Pancreas (tissue), 10 donors: ENCODE measurements at places on chromosomes 7 and 10. TPM values are rescaled to one million over a fixed set of nuclear protein-coding genes. Genes with fewer than 3 reads are reported as not detected.

GNG11 gene
- 1.6 TPM for total RNA-seq

MET gene
- total RNA-seq: 15.7 TPM

ANK3 gene
- total RNA-seq: 18.6 TPM

POM121C gene
- 14.6 TPM for total RNA-seq

RNF133 gene
- 0.57 TPM for total RNA-seq

DNA sequence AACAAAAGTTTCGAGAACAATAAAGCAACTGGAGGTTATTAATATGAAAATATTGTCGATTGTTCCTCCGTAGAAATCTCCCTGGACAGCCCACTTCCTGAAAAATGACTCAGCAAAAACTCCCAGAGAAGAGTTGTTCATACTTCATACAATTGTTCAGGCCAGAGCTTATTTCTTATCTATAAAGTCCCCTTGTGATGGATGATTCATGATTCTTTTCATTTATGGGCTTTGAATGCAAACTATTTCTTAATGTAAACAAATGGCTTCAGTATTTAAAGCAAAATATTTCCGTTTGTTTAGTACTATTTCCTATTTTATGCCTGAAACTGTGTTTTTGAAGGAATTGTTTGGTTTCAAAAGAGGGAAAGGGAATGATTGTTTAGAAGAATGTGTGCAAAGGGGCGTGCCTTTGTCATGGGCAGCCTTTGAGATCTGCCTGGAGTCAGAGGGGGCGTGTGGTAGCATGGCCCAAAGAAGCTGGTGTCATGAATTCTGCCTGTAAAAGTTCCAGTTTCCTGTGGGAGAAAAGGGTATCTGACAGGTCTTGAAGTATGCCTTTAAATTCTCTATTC is 26.2 kb upstream of the EXOC6 start:
- H3K27me3 ChIP-seq: no peaks in the 10 kb centered on the region
- DNase-seq: no peak
- no peak overlapping the region for H3K27ac ChIP-seq
- H3K36me3 ChIP-seq: no peaks in the 10 kb centered on the region
- H3K4me1 ChIP-seq: peaks cover 8% of the 10 kb centered on the region

GRCh38 chr10:1208366-1209311 is 152.5 kb downstream of the WDR37 start:
- no peak overlapping the region for H3K4me3 ChIP-seq
- no peaks in the 10 kb centered on the region for H3K27me3 ChIP-seq
- no peaks in the 10 kb centered on the region for H3K4me1 ChIP-seq
- H3K36me3 ChIP-seq: no peaks in the 10 kb centered on the region

GRCh38 chr7:84735011-84735410 is 451.8 kb downstream of the SEMA3D start:
- no peak for DNase-seq
- no peak overlapping the region for H3K4me3 ChIP-seq
- no peak overlapping the region for H3K27ac ChIP-seq
- no peaks in the 10 kb centered on the region for H3K27me3 ChIP-seq

GRCh38 chr10:6091630-6092029 is 2.8 kb downstream of the RBM17 start:
- DNase-seq: no peak
- H3K27me3 ChIP-seq: no peaks in the 10 kb centered on the region
- no peaks in the 10 kb centered on the region for H3K4me1 ChIP-seq
- no peak overlapping the region for H3K27ac ChIP-seq
- no peak overlapping the region for H3K4me3 ChIP-seq
- no peaks in the 10 kb centered on the region for H3K36me3 ChIP-seq

DNA sequence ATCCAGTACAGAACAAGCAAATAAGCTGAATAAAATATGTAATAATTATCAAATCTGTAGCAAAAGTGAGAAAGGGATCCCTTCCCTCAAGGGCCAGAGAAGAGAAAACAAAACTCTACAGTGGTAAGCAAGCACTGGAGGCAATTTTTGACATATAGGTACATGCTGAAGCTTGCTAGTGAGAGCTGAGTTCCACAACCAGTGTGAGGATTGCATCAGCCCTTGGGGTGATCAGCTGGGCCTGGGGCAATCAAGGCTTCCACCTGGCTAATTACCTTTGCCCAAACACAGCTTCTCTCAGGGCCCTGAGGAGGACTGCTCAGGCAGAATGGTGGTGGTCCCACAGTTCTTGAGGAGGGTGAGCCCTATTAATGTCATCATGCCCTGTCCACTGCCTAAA is 134.4 kb upstream of the DLX6 start:
- DNase-seq: no peak
- no peaks in the 10 kb centered on the region for H3K4me1 ChIP-seq
- no peaks in the 10 kb centered on the region for H3K36me3 ChIP-seq
- H3K27ac ChIP-seq: no peak overlapping the region

DNA sequence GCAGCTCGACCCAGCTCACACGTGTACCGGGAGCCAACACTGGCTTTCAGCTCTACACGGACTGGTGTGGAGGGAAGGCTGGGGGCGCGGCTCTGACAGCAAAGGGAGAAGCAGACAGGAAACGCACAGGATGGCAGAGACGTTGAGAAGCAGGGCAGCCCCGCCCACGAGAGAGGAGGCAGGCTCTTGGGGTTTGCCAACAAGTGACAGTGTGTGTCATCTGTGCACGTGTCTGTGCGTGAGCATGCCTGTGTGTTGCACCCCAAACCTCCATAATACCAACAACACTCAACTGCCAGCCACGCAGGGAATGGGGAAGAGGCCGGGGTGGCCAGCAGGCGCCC is 64.4 kb upstream of the PDGFA start:
- no peak overlapping the region for H3K27ac ChIP-seq
- H3K36me3 ChIP-seq: no peaks in the 10 kb centered on the region
- H3K27me3 ChIP-seq: no peaks in the 10 kb centered on the region
- no peak overlapping the region for H3K4me3 ChIP-seq

DNA sequence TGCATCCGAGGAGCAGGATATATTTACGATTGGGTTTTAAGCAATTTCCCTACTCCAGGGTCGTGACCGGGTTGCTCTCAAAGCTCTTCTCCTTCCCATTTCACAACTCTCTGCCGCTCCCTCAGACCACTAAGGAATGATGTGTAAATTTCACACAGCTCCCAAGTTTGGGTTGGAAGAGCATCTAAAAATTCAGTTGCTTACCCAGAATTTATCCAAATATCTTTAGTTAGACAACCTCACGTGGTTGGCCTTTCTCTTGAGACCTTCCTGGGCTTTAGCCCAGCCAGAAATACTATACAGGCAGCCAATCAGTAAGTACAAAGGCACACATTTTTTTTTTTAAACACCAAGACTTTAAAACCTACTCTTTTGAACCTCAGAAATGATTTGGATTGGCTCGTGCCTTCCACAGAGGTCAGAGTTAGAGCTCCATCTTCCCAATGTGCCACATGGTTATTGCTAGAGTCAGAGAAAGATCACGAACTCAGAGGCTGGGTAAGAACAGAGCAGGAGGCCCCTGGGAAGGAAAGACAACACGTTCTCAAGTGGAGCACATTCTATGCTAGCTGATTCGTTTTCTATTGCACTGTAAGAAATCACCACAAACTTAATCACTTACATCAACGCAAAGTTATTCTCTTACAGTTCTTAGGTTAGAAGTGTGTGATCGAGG is 335.4 kb upstream of the MGMT start:
- H3K36me3 ChIP-seq: no peaks in the 10 kb centered on the region
- no peak overlapping the region for H3K27ac ChIP-seq
- H3K27me3 ChIP-seq: peaks cover 14% of the 10 kb centered on the region

DNA sequence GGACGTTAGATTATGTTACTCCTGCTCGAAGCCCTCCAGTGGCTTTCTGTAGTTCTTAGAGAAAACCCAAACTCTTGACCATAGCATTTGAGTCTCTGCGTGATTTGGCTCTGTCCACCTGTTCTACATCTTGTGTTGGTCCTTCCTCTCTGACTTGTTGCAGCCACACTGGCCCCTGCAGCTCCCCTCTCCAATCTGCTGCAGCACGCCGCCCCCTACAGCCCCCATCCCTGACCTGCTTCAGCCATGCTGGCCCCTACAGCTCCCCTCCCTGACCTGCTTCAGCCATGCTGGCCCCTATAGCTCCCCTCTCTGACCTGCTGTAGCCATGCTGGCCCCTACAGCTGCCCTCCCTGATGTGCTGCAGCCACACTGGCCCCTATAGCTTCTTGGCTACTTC is 29.2 kb downstream of the TRRAP start:
- no peak overlapping the region for H3K27ac ChIP-seq
- H3K36me3 ChIP-seq: no peaks in the 10 kb centered on the region
- no peaks in the 10 kb centered on the region for H3K4me1 ChIP-seq
- H3K4me3 ChIP-seq: no peak overlapping the region
- no peaks in the 10 kb centered on the region for H3K27me3 ChIP-seq

GRCh38 chr10:131480861-131481260 is 169.3 kb upstream of the TCERG1L start:
- H3K27me3 ChIP-seq: no peaks in the 10 kb centered on the region
- no peak overlapping the region for H3K4me3 ChIP-seq
- H3K4me1 ChIP-seq: peaks cover 6% of the 10 kb centered on the region
- H3K36me3 ChIP-seq: no peaks in the 10 kb centered on the region
- DNase-seq: no peak

GRCh38 chr10:69241575-69241974 is 21.4 kb downstream of the HKDC1 start:
- no peak overlapping the region for H3K4me3 ChIP-seq
- no peaks in the 10 kb centered on the region for H3K27me3 ChIP-seq
- DNase-seq: no peak
- no peak overlapping the region for H3K27ac ChIP-seq
- no peaks in the 10 kb centered on the region for H3K4me1 ChIP-seq

DNA sequence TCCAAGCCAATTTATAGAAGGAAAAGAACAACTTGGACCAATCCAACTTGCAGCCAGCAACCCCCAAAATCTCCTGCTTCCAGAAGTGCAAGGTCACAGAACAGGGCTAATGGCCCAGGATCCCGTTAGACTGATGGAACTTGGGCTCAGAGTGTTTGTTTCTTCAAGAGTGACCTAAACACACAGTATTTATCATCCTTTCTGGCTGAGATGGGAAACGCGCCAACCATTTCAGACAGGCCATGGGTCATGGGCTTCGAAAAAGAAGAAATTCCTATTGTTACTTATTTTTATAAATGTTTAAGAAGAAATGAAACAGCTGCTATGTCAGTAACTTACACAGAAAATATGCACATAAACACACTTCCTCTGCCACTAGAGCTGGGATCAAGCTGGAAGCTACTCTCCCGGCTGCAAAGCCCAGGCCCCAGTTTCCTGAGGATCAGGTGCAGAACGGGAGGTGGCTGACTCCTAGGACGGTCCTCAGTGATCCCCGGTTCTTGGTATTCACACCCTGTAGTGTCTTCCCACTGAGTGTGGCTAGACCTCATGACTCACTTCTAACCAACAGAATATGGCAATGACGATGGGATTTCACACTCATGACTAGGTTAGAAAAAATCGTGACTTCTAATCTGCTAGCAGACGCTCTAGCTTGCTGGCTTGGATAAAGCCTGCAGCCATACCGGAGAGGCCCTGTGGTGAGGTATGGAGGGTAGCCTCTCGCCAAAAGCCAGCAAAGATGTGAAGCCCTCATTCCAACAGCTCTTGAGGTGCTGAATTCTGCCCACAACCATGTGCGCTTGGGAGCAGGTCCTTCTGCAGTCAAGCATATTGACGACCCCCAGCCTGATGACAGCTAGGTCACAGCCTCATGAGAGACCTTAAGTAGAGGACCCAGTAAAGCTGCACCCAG is 60.2 kb downstream of the CHST15 start:
- no peaks in the 10 kb centered on the region for H3K27me3 ChIP-seq
- H3K4me3 ChIP-seq: no peak overlapping the region
- DNase-seq: no peak
- no peaks in the 10 kb centered on the region for H3K36me3 ChIP-seq

DNA sequence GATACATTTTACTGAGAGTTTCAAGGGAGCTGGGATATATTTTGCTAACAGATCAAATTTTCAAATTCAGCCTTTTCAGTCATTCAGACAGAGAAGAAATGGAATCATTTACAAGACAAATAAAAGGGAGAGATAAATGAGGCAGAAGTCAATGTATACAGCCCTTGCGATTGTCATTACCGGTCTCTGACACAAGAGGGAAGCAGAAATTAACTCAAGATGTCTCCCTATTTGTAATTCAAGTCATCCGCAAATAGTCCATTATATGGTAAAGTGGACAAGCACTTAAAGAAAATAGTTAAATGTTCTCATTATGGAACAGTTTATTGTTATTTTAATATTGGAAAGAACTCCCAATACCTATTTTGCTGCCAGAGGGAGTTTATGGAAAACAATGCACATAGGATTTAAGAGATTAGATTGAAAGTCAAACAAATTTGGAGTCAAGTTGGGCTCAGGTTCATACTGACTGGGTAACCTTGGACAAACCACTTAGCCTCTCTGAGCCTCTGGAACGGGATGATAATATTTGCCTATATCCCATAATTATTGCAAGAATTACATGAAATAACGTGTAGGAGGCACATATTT is 89.3 kb upstream of the PRKCQ start:
- H3K4me3 ChIP-seq: no peak overlapping the region

GRCh38 chr10:80163741-80164341 is 31.3 kb downstream of the PLAC9 start:
- no peaks in the 10 kb centered on the region for H3K27me3 ChIP-seq
- no peaks in the 10 kb centered on the region for H3K4me1 ChIP-seq
- no peak overlapping the region for H3K4me3 ChIP-seq
- H3K36me3 ChIP-seq: peaks cover 9% of the 10 kb centered on the region

GRCh38 chr7:159122276-159122675 is 22.4 kb downstream of the VIPR2 start:
- no peak overlapping the region for H3K27ac ChIP-seq
- H3K36me3 ChIP-seq: no peaks in the 10 kb centered on the region
- no peak for DNase-seq
- H3K27me3 ChIP-seq: no peaks in the 10 kb centered on the region
- H3K4me1 ChIP-seq: no peaks in the 10 kb centered on the region
- no peak overlapping the region for H3K4me3 ChIP-seq

DNA sequence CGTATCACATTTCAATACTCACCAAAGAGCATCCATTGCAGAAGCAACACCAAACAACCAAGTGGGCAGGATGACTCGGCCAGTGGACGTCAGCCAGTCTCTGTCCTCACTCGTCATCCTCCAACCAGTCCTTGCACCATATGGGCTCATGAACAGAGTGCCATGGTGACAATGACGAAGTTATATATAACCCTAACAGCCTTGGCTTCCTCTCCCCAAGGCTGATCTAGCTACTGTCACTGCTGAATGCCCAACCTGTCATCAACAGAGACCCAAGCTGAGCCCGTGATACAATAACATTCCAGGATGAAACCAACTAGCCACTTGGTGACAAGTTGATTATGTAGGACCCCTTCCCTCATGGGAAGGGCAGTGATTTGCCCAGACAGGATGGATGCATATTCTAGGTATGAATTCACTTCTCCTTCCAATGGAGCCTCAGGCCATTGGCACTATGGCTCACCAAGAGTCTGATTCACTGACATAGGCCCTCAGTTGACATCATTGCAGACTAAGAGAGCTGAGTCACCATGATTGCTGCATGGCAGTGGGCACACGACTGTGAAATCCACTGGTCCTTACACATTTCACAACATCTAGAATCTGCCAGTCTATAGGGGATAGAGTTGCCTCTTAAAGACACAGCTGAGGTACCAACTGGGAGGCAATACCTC is 26.3 kb upstream of the PPIF start:
- H3K27me3 ChIP-seq: no peaks in the 10 kb centered on the region
- no peak overlapping the region for H3K27ac ChIP-seq
- DNase-seq: no peak
- no peaks in the 10 kb centered on the region for H3K4me1 ChIP-seq
